Activated CD4-positive, alpha-beta memory T cell treated with anti-CD3 and anti-CD28 coated beads, Interleukin-2, amount 10 ng/mL, durations not matched to agents 7 days and 5 days (primary cell): ENCODE measurements at places on chromosomes 2 and 18. TPM values are rescaled to one million over a fixed set of nuclear protein-coding genes. Genes with fewer than 3 reads are reported as not detected.

The SNORC gene
- total RNA-seq = 1.3 TPM

DNA sequence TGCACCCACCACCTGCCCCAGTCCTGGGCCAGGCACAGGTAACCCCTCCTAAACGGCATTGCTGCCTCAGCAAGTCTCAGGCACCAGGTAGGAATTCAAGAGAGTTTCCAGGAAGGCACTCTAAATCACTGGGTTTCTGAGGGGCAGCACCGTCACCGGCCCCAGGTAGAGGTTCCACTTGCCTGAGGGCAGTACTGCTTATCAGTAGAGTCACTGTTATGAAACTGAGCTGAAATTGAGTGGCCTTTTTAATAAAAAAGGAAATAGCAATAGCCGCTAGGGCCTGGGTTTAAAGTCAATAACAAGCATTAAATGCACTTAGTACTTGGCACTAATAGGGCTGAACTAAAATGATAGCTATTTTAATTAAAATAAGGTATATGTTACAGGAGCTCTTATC, 653.7 kb downstream of the METTL4 start:
- H3K27ac ChIP-seq = no peak overlapping the region
- no peaks in the 10 kb centered on the region for H3K36me3 ChIP-seq
- DNase-seq = no peak
- no peaks in the 10 kb centered on the region for H3K27me3 ChIP-seq
- H3K4me1 ChIP-seq = no peaks in the 10 kb centered on the region
- no peak overlapping the region for H3K4me3 ChIP-seq

DNA sequence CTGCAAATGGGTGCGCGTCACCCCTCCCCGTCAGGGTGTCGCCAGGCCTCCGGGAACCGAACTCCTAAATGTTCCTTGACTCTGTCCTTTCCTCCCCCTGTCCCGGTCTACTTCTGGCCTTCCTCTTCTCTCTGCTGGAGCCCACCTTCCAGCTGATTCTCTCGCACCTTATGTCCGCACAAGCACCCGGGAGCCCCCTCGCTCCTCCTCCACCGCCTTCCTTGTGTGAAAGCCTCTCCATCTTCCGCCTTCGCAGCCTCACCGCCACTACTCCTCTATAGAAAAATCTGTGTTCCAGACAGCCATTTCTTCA, 627 bp upstream of the KIF3C start:
- peak overlapping the region; percentile 86 for H3K4me3 ChIP-seq
- H3K27me3 ChIP-seq = peaks cover 4% of the 10 kb centered on the region
- no peaks in the 10 kb centered on the region for H3K36me3 ChIP-seq

DNA sequence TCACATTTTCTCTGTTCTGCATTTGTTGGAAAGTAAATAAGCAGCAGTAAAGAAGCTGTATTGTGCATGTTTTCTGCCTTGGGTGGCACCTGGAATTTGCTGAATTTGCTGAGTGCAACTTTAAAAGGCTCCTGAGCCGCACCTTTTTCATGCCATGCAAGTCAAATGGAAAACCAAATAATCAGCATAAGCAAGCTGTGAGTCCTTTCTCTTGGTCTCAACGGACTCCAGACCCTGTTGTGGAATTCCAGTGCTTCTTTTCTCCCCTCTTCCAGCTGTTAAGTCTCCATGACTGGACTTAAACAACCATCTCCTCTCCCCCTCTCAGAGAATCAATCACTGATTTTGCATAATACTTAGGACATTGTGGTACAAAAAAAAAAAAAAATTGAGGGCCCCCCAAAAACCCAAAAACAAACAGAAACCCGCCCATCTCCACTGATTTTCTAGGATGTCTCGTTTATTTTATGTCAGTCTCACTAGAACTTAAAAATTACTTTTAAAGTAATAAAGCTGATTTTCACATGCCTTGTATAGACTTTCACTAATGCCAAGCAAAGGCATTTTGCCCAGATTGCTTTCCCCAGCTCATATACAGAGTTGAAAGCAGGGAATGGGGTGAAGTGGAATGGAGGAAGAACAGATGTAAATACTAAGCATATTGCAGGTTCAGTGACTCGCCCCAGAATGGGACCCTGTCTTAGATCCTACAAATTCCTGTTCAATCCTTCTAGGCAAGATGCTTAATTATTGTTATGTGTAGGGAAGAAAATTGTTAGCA, 5.1 kb upstream of the CETN1 start:
- H3K4me1 ChIP-seq = no peaks in the 10 kb centered on the region
- H3K27me3 ChIP-seq = no peaks in the 10 kb centered on the region
- no peak overlapping the region for H3K4me3 ChIP-seq
- DNase-seq = no peak
